NT2/D1 (cell line): ENCODE measurements at places on chromosomes 1 and 21.
A peak's percentile ranks its signal among the peaks of the same experiment; 100 is the strongest.

- no peak for DNase-seq
Observed at GRCh38 chr1:29542548-29542947, 306.2 kb downstream of the PTPRU start.

DNA sequence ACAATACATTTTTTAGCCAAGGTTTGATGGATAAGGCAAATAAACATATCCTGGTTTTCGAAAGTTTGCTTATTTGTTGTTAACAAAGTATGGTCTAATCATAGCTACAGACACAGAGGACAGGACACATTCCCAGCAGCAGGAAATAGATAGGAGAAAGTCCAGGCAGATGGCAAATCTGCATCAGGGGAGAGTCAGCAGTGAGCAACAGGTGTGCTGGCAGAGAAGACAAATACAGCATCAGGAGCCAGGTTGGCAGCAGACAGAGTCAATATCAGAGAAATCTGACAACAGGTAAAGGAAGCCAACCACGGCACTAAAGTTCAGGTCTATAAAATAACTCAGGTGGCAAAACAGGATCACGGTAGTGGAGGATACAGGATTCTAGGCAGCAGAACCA lies 210.7 kb upstream of the PTBP2 start:
- DNase-seq = no peak

GRCh38 chr1:181478306-181478705 lies 5.0 kb upstream of the CACNA1E start:
- no peak for DNase-seq

DNA sequence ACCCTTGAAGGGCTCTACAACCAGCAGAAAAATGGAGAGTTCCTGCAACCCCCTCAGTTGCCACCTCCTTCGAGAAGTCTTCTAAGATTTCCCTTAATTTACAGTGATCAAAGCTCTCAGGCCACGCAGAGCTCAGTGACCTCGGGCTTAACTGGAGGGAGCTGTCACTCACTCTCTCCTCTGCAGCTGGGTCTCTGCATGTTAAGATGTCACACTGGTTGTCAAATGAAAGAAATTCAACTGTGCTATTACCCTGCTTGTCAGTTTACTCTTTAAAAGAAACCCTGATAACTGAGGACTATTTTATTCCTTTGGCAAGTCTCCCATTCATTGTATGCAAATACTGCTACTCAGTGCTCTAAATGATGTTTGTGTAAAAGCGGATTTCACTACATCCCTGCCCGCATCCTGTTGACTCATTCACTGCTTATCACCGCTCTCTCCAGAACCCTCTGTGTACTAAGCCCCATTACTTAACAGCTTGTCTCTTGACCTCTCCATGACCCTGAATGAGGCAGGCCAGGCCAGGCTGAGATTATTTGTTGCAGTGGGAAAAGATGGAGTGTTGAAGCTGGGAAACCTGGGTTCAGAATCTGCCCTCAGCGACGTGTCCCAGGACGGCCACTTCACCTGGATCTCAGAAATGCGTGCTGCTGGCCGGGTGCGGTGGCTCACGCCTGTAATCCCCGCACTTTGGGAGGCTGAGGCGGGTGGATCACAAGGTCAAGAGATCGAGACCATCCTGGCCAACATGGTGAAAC lies 13.7 kb downstream of the DHRS3 start:
- no peak for DNase-seq

- peak; percentile 28 for DNase-seq
Observed at GRCh38 chr1:79716447-79716846, 709.9 kb upstream of the ADGRL4 start.
